HepG2 (cell line): ENCODE measurements at places on chromosomes 2 and 18. TPM values are rescaled to one million over a fixed set of nuclear protein-coding genes. Genes with fewer than 3 reads are reported as not detected.

The POTEC gene
- total RNA-seq: not detected in 2 replicates

- no peak overlapping the region for H3K4me3 ChIP-seq
- H3K27me3 ChIP-seq: no peaks in the 10 kb centered on the region
- H3K4me1 ChIP-seq: no peaks in the 10 kb centered on the region
- no peak overlapping the region for H3K27ac ChIP-seq
- H3K36me3 ChIP-seq: peaks cover 8% of the 10 kb centered on the region
- DNase-seq: no peak
Measured at GRCh38 chr2:203498161-203498560, 36.9 kb downstream of the RAPH1 start.

- H3K27me3 ChIP-seq: peaks cover 4% of the 10 kb centered on the region; the same call in 1 of the 2 replicates
- peaks cover 26% of the 10 kb centered on the region for H3K4me1 ChIP-seq
- H3K27ac ChIP-seq: no peak overlapping the region
- H3K4me3 ChIP-seq: no peak overlapping the region
Measured at GRCh38 chr2:127083819-127084503, 23.0 kb downstream of the BIN1 start.

- H3K27me3 ChIP-seq: no peaks in the 10 kb centered on the region
- H3K4me1 ChIP-seq: no peaks in the 10 kb centered on the region
- no peak overlapping the region for H3K27ac ChIP-seq
- no peak for DNase-seq
- H3K36me3 ChIP-seq: peaks cover 11% of the 10 kb centered on the region; the same call in 1 of the 3 replicates
- no peak overlapping the region for H3K4me3 ChIP-seq
Measured at GRCh38 chr2:112229348-112229747, 25.5 kb downstream of the ZC3H8 start.

- DNase-seq: no peak
- H3K36me3 ChIP-seq: no peaks in the 10 kb centered on the region
- no peak overlapping the region for H3K4me3 ChIP-seq
- H3K27me3 ChIP-seq: no peaks in the 10 kb centered on the region; the same call in 1 of the 2 replicates
Measured at GRCh38 chr2:29920130-29920577, 1.2 kb downstream of the ALK start.
